ENCODE measurements at places on chromosomes 2 and 18.

DNA sequence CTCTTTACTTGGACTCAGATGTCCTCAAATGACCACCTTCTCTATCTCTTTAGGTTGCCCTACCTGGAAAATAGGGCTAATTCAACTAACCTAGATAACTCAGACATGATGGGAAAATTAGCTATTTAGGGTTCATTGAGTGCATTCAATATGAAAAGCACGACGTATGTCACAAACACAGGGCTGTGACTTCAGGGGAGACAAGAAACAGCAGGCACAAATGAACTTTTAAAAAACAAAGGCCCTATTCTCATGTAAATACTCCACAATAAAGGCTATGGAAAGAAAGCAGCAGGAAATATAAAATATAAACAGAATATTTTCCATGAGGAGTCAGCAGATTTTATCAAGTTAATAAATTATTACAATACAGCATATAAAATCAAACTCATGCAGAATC, 97.8 kb downstream of the SS18 start:
- DNase-seq = no peak

DNA sequence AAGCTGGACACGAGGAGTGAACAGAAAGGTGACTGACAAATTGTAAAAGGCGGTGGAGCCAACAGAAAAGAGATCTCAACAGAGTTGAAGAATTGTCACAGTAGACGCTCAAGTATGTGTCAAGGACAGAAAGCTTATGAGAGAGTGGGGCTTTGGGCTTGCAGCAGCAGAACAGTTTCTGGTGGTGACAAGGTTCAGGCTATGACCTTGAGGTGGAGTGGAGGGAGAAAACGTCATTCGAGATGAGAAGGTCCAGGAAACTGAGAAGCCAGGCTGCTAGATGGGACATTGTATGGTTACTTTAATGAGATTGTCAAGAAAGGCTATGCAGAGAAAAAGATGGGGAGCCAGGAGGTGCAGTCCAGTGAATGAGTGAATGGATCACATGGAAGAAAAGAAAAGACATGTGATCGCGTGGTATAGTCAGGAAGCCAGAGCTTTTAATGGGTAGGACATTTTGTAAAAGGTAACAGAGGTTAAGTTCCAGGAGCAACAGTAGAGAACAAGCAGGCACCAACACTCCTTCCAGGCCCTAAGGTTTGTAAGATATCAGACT, 91.1 kb upstream of the EPC2 start:
- peak; percentile 23 for DNase-seq

- no peak for DNase-seq
Measured at GRCh38 chr18:9488538-9488937, 13.2 kb downstream of the RALBP1 start.

DNA sequence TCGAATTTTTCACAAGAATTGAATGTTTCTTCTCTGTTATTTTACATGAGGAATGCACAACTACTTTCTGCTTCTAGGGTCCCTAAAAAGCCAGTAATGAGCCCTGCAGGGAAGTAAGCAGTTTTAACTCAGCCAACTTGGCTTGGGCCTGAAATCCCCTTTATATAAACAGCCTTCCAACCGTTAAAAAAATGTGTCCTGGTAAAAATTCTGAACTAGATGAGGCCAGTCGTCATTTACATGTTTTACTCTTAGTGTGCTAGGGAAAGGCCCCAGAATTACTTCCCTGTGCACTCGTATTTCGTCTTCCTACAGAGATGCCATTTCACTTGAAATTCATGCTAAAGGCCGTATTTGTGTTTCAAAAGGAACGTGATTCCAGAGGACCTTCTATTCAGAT, 42.4 kb upstream of the RPE start:
- no peak for DNase-seq

- DNase-seq = no peak
Measured at GRCh38 chr2:26649992-26650712, 9.0 kb upstream of the CIB4 start.

DNA sequence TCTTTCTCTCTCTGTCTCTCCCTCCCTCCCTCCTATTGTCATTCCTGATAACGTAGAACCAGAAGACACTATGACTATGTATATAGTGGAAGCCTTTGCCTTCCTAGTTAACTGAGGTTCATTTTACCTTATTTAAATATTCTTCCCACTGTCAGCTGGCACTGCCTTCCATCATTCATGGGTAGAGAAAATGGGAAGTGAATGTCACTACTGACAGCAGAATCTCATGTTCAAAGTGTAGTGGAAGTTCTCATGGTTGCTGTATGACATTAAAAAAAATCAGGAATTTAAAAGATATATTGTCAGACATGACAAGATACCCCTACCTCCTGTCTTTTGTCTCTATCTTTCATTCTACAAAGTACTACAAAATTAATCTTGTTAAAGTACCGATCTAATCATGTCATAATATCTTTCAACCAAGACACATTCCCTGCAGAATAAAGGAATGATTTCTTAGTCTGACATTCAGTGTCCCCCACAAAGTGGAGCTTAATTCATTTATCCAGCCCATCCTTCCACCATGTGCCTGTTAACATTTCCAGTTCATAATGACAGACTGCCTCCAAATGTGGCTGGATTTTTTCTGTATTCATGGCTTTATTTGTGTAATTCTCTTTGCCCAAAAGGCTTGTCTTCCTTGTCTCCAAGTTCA, 250.1 kb upstream of the CDH20 start:
- no peak for DNase-seq

- no peak for DNase-seq
Measured at GRCh38 chr2:29164091-29164846, 49.1 kb downstream of the CLIP4 start.

All from CD4-positive, alpha-beta T cell treated with Interleukin-6 for 4 hours (primary cell).